ENCODE measurements at places on chromosomes 6 and 20. TPM values are rescaled to one million over a fixed set of nuclear protein-coding genes. Genes with fewer than 3 reads are reported as not detected.

DNA sequence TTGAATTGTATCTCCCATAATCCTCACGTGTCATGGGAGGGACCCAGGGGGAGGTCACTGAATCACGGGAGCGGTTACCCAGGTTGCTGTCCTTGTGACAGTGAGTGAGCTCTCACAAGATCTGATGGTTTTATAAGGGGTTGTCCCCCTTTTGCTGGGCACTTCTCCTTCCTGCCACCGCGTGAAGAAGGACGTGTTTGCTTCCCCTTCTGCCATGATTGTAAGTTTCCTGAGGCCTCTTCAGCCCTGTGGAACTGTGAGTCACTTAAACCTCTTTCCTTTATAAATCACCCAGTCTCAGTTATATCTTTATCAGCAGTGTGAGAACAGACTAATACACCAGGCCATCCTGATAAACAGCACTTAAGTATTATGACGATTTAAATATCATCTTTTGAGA is 9.0 kb upstream of the MRGBP start:
- H3K27me3 ChIP-seq: no peaks in the 10 kb centered on the region
- peaks cover 4% of the 10 kb centered on the region for H3K4me1 ChIP-seq
- no peak for DNase-seq
- no peaks in the 10 kb centered on the region for H3K36me3 ChIP-seq

- H3K4me3 ChIP-seq: no peak overlapping the region
- no peak for DNase-seq
- H3K27ac ChIP-seq: no peak overlapping the region
- peaks cover 8% of the 10 kb centered on the region for H3K4me1 ChIP-seq
Observed at GRCh38 chr6:139381216-139381865, 6.9 kb upstream of the CITED2 start.

GRCh38 chr20:8616792-8617191 is 452.1 kb upstream of the PLCB4 start:
- no peaks in the 10 kb centered on the region for H3K27me3 ChIP-seq
- no peak for DNase-seq
- H3K36me3 ChIP-seq: no peaks in the 10 kb centered on the region
- H3K4me1 ChIP-seq: no peaks in the 10 kb centered on the region

- peak overlapping the region; percentile 2 for H3K27ac ChIP-seq
- no peaks in the 10 kb centered on the region for H3K27me3 ChIP-seq
- no peak overlapping the region for H3K4me3 ChIP-seq
- no peak for DNase-seq
Observed at GRCh38 chr20:50439539-50440453, 70.4 kb upstream of the PTPN1 start.

GRCh38 chr20:36061754-36062153 is 92.8 kb upstream of the EPB41L1 start:
- H3K4me3 ChIP-seq: no peak overlapping the region
- H3K27ac ChIP-seq: no peak overlapping the region
- no peak for DNase-seq
- H3K27me3 ChIP-seq: no peaks in the 10 kb centered on the region
- H3K4me1 ChIP-seq: peaks cover 9% of the 10 kb centered on the region

DNA sequence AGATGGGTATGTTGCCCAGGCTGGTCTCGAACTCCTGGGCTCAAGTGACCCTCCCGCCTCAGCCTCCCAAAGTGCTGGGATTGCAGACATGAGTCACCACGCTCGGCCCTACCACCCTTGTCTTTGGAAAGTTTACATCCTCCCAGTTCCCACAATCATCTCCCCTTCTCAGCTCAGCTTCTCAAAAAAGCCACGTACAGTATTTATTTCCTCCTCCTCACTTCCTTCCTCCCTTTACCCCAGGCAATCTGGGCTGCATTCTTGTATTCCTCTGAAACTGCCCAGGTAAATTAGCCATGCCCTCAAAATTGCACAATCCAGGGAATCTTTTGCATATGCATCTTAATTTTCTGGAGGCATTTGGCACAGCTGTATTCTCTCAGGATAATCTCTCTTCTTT is 7.4 kb upstream of the SLC23A2 start:
- H3K27ac ChIP-seq: no peak overlapping the region
- H3K27me3 ChIP-seq: no peaks in the 10 kb centered on the region
- no peaks in the 10 kb centered on the region for H3K4me1 ChIP-seq
- H3K36me3 ChIP-seq: no peaks in the 10 kb centered on the region

- H3K27ac ChIP-seq: peak overlapping the region; percentile 95
- no peaks in the 10 kb centered on the region for H3K36me3 ChIP-seq
- no peaks in the 10 kb centered on the region for H3K27me3 ChIP-seq
- H3K4me1 ChIP-seq: peaks cover 71% of the 10 kb centered on the region
- peak; percentile 75 for DNase-seq
- no peak overlapping the region for H3K4me3 ChIP-seq
Observed at GRCh38 chr6:7138921-7139358, 31.2 kb downstream of the RREB1 start.

Gene GABRR1
- not detected for total RNA-seq

- no peaks in the 10 kb centered on the region for H3K36me3 ChIP-seq
- peak; percentile 28 for DNase-seq
- H3K27ac ChIP-seq: peak overlapping the region; percentile 69
- no peak overlapping the region for H3K4me3 ChIP-seq
- peaks cover 34% of the 10 kb centered on the region for H3K4me1 ChIP-seq
Observed at GRCh38 chr20:53901064-53901463, 169.3 kb downstream of the BCAS1 start.

GRCh38 chr6:33974030-33974429 is 170.2 kb upstream of the MLN start:
- H3K27me3 ChIP-seq: peaks cover 27% of the 10 kb centered on the region
- H3K4me3 ChIP-seq: no peak overlapping the region
- H3K4me1 ChIP-seq: no peaks in the 10 kb centered on the region

DNA sequence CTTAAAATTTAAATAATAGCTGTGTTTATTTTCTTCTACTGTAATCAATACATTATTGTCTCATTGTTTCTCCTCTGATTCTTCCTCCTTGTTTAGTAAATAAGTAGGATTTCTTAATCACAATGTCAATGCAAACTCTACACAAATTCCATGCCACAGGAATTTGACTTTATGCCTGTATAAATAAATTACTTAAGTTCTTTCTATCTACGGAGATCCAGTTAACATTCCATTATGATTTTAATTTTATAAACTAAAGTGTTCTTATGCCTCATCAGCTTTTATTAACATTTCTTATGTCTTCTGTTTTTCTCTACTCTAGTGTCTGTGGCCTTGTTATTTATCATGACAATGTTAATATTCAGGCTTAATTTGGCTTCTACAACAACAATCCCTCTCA is 1169.2 kb downstream of the GRIK2 start:
- H3K27me3 ChIP-seq: no peaks in the 10 kb centered on the region
- no peak overlapping the region for H3K4me3 ChIP-seq
- no peaks in the 10 kb centered on the region for H3K36me3 ChIP-seq
- H3K4me1 ChIP-seq: no peaks in the 10 kb centered on the region
- H3K27ac ChIP-seq: no peak overlapping the region
- no peak for DNase-seq

GRCh38 chr20:50526403-50526989 is 16.3 kb downstream of the PTPN1 start:
- no peaks in the 10 kb centered on the region for H3K36me3 ChIP-seq
- no peaks in the 10 kb centered on the region for H3K27me3 ChIP-seq
- DNase-seq: no peak

- H3K4me3 ChIP-seq: no peak overlapping the region
- H3K4me1 ChIP-seq: no peaks in the 10 kb centered on the region
- no peak overlapping the region for H3K27ac ChIP-seq
- no peak for DNase-seq
Observed at GRCh38 chr20:31780839-31781238, 38.3 kb upstream of the MYLK2 start.
